Right ventricle myocardium superior (tissue), 1 donor: ENCODE measurements at places on chromosomes 7 and 10. TPM values are rescaled to one million over a fixed set of nuclear protein-coding genes. Genes with fewer than 3 reads are reported as not detected.
A peak's percentile ranks its signal among the peaks of the same experiment; 100 is the strongest.

Gene CAV2
- 183 TPM for total RNA-seq

Gene HECW1
- total RNA-seq, result not detected

DNA sequence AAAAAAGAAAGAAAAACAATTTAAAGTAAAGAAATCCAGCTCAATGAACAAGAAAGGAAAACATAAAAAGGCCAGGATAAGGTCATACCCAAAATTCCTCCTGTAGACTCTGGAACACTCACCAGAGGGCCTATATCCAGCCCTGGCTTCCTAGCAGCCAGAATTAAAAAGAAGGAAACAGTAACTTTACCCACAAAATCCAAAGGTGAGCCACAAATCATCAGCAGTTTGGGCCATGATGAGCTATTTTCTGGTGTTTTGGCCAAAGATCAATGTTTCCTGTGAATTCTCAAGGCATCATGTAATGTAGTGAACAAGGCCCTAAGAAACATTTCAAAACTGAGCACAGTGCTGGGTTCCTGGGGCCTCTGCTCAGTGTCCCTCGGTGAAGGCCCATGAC, 87.8 kb downstream of the LARP4B start:
- no peak for DNase-seq

DNA sequence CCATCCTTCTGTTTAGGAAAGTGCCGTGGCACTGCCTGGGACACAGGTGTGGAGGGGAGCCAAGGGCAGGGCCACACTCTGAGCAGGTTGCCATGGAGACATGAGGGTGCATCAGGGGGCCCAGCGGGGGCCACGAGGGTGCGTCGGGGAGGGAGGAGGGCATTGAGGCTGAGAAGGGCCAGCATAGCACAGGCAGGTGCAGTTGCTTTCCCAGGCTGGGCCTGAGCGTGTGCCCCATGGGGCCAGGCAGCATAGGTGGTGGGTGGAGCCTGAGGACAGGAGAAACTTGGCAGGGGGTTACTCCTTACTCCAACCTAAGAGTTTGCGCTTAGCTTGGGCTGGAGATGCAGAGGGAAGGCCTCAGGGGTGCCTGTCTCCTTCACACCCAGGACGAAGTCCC, 15.2 kb downstream of the YKT6 start:
- DNase-seq, result peak; percentile 29
